T-helper 2 cell (primary cell): ENCODE measurements at places on chromosomes 3 and 15.

DNA sequence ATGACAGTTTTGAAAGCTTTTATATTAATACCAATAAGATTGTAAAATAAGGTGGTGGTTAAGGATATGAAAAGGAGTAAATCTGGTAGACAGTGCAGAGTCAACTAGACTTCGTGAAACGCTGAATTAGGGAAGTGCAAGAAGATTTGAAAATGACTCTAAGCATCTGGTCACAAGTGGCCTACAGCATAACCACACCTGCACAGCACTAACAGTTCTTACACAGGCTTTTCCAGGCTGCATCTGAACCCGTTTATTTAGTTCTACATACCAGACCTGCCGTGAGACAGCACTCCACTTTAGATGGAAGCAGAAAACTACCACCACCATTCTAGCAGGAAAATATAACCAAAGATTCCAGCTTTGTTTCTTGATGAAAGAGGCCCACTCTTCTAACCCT, 1.9 kb downstream of the DMXL2 start:
- no peak for DNase-seq

DNA sequence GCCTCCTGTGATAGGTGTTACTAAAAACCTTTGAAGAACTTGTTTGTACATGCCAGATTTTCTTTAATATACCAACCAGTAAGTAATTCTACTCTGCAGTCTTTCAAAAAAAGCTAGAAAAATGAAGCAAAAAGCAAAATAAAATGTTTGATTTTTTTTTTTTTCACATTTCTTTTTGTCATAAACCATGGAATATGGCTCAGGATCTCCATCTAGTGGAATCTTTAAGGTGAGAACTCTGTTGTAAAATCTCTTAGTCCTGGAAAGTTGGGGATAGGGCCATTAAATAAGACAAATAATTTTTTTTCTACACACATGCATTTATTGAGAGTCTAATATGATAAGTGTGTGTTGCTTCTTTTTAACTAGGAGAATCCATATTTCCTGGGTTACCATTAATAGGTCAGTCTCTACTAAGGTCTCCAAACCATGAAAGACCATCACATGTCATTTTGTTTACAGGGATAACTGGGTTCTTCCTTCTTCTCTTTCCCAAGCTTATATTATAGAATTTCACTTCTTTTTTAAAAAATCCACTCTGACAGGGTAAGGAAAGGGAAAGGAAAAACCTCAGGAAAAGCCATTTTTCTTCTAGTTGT, 84.6 kb downstream of the SLC9A9 start:
- no peak for DNase-seq

DNA sequence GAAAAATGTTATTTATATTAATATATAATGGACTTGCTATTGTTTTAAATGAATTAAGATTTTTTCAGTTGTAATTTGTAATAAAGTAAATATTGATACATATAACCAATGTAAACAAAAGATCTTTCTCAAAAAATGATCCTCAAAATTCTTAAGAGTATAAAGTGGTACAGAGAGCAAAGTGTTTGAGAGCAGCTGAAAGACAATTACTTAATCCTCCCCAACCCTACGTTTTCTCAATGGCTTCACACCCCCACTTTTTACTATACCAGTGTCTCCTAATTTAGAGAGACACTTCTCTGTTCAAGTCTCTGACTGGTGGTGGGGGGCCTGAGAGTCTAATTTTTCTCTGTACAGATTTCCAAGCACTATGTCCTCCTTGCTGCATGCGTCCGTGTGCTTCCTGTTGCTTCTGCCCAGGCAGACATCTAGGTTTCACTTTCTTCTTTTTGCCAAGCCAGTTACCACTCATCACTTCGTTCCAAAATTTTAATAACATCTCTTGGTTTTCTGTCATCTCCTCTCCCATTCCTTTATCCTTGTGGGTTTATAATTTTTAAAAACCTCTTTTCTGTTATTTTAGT, 276.3 kb upstream of the DNAJC19 start:
- no peak for DNase-seq

DNA sequence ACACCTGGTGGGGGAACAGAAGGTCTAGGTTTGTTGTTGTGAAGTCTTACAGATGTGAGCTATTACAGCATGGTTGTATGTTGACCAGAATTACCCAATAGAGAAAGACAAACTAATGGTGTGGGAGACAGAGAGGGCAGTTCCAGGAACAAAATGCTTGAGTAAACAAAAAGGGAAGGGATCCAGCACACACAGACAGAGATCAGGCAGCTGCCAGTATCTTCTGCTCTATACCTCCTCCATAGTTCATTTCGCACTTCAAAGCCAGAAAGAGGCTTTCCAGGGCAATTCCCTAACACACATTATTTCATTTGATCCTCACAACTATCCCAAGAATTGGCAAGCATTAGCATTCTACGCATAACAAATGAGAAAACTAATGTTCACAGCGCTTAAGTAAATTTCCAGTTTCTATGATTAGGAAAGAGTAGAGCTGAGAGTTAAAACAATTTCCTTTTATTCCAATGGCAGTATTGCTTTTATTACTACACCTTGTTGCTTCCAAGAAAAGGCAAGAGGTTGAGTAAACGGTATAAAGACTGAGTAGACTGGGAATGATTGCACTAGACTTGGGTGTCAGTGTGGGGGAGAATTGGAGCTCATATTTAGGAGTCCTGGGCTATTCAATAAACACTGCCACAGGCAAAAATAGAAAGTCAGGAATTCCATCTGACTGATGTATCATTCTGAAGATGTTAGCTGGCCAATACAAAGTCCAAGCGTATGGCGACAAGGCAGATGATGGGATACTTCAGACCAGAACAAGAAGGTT, 39.7 kb upstream of the ZNF280D start:
- no peak for DNase-seq

DNA sequence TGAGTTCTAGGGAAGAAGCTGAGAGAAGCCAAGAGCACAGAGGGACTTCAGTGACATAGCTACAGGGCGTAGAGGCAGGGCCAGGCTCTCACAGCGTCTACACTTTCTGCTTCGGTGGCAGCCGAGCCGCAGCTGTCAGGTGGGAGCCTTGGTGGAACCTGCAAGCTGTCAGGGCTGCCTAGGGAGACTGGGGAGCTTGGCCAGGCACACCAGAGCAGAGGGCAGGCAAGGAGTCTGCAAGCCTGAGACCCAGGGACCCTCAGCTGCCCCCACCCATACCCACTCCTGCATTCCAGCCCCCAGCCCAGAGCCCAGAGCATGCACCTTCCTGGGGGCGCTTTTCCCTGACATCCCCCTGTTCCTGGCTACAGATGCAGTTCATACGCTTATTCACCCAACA, 13.4 kb upstream of the KLF15 start:
- no peak for DNase-seq

GRCh38 chr3:113034011-113034410, 43.2 kb downstream of the GTPBP8 start:
- DNase-seq = no peak
